ENCODE measurements at places on chromosomes 7 and 10. TPM values are rescaled to one million over a fixed set of nuclear protein-coding genes. Genes with fewer than 3 reads are reported as not detected.

STAMBPL1 gene
- 3.5 TPM for total RNA-seq

WNT16 gene
- total RNA-seq = not detected

DNA sequence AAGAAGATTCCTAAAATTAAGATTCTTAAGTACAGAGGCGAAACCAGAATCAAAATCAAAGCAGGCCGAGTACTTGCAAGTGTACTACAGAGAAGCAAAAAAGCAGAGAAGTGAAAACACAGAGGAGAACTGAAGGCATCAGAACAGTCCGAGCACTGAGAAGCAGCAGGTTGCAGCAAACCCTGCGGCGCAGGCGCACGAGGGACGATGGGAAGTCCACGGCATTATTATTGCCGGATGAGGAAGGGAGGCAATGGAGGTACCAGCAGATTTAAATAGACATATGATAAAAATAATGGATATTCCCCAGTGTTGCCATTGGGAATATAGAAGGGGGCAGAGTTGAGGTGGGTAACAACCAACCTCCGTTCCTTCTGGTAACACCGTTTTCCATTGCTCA, 7.2 kb upstream of the SPAM1 start:
- no peak for DNase-seq

GRCh38 chr7:98836811-98837629, 32.8 kb downstream of the TMEM130 start:
- no peak for DNase-seq

MSMB gene
- not detected for total RNA-seq

DNA sequence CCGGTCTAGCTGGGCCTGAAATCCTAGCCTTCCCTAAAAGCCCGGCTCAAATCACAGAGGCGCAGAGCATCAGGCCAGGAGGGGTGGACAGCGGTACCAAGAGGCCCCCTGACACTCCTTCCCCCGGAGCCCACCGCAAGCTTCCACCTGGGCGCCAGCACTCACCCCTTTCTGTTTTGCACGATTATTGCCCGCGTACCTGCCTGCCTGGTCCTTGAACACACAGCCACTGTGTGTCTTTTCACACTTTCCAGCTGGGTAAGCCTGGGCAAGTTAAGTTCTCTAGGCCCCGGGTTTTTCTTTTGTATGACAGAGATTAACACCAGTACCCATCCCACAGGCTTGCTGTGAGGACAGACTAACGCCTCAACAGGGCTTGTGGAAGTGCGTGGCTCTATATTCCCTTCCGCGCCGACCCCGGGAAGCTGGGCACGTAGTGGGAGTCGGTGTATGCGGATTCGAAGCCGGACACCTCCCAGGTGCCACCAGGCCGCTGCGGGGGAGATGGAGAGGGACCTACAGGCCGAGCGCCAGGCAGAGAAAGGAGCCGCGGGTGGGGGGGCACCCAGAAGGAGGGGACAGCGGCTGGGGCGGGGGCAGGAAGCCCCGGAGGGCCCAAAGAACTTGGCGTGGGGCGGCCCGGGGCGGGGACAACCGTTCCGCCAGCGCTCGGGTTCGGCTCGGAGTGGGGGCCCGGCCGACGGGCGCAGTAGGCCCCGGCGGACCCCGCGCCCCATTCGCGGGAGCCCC, 792 bp downstream of the ZNF746 start:
- peak; percentile 72 for DNase-seq

GRCh38 chr10:131230641-131231322, 80.7 kb downstream of the TCERG1L start:
- DNase-seq = no peak

FBXL13 gene
- total RNA-seq = 1.8 TPM

CRHR2 gene
- 0.58 TPM for total RNA-seq

DPYSL4 gene
- total RNA-seq = 0.57 TPM

GRCh38 chr7:50463035-50463434, 12.9 kb upstream of the FIGNL1 start:
- DNase-seq = no peak

PITX3 gene
- total RNA-seq = not detected

- DNase-seq = no peak
Measured at GRCh38 chr10:94172332-94172731, 178.6 kb downstream of the PLCE1 start.

- peak; percentile 88 for DNase-seq
Measured at GRCh38 chr7:5494683-5495561, 71.3 kb upstream of the TNRC18 start.

ABHD11 gene
- 23.7 TPM for total RNA-seq

SAMD9 gene
- 2.0 TPM for total RNA-seq

GRCh38 chr7:92028226-92028625, 87.6 kb downstream of the AKAP9 start:
- DNase-seq = no peak

DNA sequence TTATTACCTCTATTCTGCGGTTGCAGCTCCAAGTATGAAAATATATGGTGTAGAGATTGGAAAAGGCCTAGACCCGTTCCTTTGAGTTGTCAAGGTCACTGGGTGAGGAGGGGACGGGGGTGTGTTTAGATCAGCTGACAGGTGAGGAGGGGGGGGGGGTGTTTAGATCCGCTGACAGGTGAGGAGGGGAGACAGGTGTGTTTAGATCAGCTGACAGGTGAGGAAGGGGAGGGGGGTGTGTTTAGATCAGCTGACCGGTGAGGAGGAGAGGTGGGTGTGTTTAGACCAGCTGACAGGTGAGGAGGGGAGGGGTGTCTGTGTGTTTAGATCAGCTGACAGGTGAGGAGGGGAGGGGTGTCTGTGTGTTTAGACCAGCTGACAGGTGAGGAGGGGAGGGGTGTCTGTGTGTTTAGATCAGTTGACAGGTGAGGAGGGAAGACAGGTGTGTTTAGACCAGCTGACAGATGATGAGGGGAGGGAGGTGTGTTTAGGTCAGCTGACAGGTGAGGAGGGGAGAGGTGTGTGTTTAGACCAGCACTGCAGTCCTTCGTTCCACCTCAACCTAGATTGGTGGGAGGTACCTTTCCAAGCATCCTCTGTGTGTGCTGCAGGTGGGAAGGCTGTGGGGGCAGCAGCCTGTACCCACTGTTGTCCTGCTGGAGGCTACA, 655.0 kb upstream of the ADARB2 start:
- no peak for DNase-seq

DNA sequence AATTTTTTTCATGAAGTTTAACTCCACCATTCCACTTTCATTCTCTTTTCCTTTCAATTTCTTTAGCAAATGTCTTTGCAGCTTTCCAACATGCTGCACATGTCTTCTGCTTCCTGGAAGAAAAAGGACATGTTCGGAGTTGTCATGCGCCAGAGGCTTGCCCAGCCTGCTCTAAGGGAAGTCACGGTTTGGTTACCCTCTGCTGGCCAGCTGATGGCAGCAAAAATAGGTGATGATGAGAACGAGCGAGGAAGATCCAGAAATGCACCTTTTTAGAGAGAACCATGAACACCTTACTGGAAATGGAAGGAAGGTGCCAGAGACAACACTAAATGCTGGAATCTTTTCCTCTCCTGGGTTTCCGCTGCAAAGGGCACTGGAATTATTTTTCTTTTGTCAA, 4.9 kb upstream of the ZSCAN21 start:
- peak; percentile 39 for DNase-seq

- DNase-seq = no peak
Measured at GRCh38 chr7:149430192-149430591, 30.7 kb downstream of the ZNF777 start.

SNX10 gene
- 5.4 TPM for total RNA-seq

GRCh38 chr7:66055321-66055956, 20.2 kb upstream of the ASL start:
- no peak for DNase-seq

- no peak for DNase-seq
Measured at GRCh38 chr10:113179265-113179664, 229.2 kb downstream of the TCF7L2 start.

DNA sequence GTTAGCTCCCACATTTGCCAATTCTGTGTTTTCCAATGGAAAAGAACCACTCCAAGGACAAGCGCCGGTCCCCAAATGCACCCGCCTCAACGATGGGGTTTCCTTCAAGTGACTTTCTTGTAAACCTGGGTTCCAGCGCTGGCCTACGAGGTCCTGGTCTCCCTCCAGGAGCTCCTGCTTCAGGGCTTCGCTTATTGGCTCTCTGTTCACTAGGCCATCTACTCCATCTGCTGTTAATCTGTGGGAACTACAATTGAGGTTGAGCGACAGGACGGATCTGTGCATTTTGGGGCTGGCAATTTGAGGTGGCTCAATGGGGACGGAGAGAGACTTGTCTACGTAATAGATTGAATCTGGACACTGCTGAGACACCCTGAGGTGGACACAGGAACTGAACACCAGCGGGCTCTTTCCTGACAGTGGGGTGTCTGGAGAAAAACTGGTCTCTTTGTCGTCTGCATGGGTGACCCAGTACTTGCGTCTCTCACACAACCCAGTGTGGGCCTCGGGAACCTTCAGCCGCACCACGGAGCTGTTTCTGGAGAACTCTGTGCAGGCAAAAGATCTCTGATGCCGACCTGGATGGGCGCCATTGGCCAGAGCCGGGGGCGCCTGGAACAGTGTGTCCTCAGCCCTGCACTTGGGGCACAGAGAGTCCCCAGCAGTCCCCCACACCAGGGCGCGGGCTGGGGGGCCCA, 115.9 kb upstream of the ADAM12 start:
- peak; percentile 71 for DNase-seq

GRCh38 chr10:88343761-88344484, 239.2 kb downstream of the RNLS start:
- no peak for DNase-seq

DNA sequence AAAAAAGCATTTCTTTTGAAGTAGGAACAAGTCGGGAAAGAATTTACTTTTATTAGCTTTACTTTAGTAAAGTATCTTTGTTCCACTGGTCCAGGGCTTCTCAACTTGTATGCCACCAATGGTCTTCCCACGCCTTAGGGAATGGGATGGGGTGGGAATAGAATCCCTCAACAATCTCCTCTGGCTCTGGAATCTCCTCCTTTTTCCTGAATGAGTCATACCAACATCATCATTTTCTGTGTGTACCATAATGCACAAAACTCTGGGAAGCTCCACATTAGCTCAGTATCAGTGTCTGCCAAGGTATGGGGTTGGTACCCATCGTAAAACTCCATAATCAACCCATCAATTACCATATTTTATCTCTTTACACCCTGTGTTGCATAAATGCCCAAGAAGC, 159.4 kb upstream of the BMPER start:
- DNase-seq = no peak

DNA sequence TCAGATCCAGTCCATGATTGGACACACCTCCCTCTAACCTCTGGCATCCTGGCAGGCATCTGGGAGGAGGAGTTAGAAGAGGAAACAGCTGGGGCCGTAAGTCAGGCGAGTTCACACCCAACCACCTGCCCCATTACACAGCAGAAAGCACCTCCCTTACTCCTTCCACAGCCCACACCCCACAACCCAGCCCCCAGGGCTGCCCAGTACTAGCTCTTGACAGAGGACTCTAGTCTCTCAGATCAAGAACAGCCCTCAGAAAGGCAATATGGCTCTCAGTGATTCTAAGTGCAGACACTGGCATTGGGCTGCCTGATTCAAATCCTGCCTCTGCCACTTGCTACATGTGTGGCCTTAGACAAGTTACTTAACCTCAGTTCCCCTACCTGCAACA, 34.1 kb downstream of the KCNMA1 start:
- DNase-seq = peak; percentile 19

- no peak for DNase-seq
Measured at GRCh38 chr7:137122145-137122544, 221.4 kb downstream of the PTN start.

DNA sequence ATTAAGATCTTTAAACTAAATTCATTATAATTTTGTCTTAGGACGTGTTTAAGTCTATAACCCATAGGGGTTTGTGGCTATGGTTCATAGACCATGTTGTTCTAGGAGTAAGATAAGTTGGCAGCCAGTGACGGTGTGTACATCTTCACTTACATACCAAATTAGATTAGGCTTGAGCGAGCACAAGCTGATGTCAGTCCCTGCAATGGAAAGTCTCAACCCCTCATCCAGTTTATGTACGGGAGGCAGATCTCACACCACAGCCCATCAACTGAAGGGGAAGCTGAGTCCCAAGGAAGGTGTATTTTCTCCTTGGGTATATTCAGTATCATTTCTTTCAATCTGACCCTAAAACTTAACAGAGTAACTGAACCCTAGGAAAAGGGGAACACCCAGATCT, 5.1 kb upstream of the SMC3 start:
- DNase-seq = no peak

DNA sequence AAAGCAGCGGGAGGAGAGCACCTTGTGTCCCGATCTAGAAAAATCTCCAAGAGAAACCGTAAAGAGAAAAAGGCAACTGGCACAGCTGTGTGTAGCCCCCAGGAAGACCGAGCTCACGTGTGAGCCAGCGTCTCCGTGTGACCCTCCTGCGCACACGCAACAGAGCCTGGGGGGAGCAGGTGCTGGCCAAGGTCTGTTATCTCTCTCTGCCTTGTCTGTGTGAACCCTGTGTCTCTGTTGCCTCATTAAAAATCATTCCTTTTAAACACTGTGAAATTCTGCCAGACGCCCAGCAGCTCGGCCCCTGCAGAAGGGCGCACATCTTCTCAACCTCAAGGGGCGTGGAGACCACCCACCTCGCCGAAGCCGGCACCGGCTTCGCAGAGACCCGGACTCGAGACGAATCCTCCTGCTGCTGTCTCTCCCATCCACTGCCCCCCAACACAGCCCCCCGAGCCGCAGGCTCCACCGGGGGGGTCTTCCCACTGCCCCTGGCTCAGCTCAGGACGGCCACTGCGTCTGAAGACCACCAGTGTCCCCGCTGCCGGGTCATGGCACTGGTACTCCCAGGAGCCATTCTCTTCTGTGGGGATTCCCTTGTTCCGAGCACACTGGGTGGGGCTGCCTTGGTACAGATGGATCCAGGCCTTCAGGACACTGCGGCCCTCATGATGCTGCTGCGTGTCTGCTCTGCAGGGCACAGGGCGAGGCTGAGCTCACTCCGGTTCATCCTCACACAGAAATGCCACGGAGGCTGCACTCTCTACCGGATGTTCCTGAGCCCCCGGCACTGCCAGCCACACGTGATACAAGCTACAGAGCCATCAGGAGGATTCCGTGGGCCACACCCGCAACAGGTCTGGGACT, 94.3 kb upstream of the DNAAF5 start:
- no peak for DNase-seq

DNA sequence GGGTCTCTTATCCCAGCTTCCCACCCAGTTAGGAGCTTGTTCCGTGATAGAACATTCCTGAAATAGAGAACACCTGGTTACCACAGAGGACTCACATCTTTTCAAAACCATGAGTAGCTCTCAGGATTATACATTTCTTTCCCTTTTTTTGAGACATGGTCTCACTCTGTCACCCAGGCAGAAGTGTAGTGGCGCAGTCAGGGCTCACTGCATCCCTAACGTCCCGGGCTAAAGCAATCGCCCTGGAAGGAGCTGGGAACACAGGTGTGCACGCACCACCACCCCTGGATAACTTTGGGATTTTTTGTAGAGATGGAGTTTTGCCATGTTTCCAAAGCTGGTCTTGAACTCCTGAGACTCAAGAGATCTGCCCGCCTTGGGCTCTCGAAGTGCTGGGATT, 144.0 kb downstream of the RNF216 start:
- no peak for DNase-seq

GRCh38 chr7:155188821-155189581, 108.7 kb upstream of the INSIG1 start:
- DNase-seq = no peak

- peak; percentile 46 for DNase-seq
Measured at GRCh38 chr10:75788394-75789205, 357.2 kb downstream of the LRMDA start.
